Heart left ventricle (tissue), 16 donors: ENCODE measurements at places on chromosomes 1 and 21. TPM values are rescaled to one million over a fixed set of nuclear protein-coding genes. Genes with fewer than 3 reads are reported as not detected.

The GBP7 gene
- not detected for total RNA-seq

The FOXO6 gene
- 1.4 TPM for total RNA-seq

The RHBG gene
- total RNA-seq = 0.29 TPM

The CCDC17 gene
- 1.00 TPM for total RNA-seq

The SNAP47 gene
- 37.9 TPM for total RNA-seq

The LEMD1 gene
- total RNA-seq = not detected

The LMOD1 gene
- 5.9 TPM for total RNA-seq

The DOCK7 gene
- total RNA-seq = 14.6 TPM

The LENEP gene
- not detected for total RNA-seq

The EPHB2 gene
- total RNA-seq = 0.13 TPM

The DCST1 gene
- total RNA-seq = not detected

The VAV3 gene
- 2.3 TPM for total RNA-seq

The NFIA gene
- 108 TPM for total RNA-seq

The RGS1 gene
- total RNA-seq = 0.60 TPM

The DPT gene
- 28.1 TPM for total RNA-seq

The GNG12 gene
- 31.0 TPM for total RNA-seq

The IL20 gene
- not detected for total RNA-seq

The INAVA gene
- not detected for total RNA-seq

The ADAM30 gene
- not detected for total RNA-seq

The C1QB gene
- total RNA-seq = 93.0 TPM

The CYYR1 gene
- total RNA-seq = 18.4 TPM

The SH2D1B gene
- total RNA-seq = 0.16 TPM

The TMEM240 gene
- total RNA-seq = not detected

The RIMKLA gene
- 6.6 TPM for total RNA-seq

The FBXO2 gene
- 3.3 TPM for total RNA-seq

The CFAP126 gene
- not detected for total RNA-seq

The DENND2D gene
- total RNA-seq = 2.3 TPM
